ENCODE measurements at places on chromosomes 1 and 21.

DNA sequence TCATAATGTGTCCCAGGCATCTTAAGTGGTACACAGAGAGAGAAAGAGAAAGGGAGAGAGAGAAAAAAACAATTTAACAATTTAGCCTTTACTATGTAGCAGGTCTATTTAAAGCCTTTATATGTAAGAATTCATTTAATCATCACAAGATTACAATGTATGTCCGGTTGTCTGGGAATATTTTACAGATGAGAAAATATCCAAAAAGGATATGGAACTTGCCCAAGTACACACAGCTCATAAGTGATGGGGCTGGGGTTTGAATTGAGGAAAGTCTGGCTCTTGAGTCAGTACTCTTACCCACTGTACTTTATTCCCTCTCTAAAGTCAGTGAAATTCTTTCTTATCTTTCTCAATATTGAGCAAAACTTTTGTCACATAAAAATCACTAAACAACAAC is 104.6 kb downstream of the LYPLAL1 start:
- no peak for DNase-seq

GRCh38 chr1:108747898-108748297 is 1.4 kb downstream of the STXBP3 start:
- DNase-seq = no peak

DNA sequence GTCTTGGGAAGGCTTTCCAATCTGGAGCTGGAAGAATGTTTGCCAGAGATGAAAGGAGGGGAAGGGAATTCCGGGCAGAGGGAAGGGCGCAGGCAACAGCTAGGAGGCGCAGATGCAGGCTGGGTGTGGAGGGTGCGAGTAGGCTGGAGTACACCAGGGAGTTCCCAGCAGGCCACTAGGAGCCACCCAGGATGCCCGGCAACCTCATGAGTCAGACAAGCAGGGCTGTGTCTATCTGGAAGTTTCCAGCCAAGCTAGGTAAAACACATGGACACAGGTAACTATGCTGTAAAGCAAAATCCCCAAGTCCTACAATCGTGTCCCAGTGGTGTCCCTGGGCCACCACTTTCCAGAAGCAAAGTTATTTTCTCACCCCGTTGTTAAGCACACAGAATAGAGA is 990 bp upstream of the NBL1 start:
- DNase-seq = no peak

GRCh38 chr1:105779727-105780126 is 1276.7 kb upstream of the PRMT6 start:
- no peak for DNase-seq

DNA sequence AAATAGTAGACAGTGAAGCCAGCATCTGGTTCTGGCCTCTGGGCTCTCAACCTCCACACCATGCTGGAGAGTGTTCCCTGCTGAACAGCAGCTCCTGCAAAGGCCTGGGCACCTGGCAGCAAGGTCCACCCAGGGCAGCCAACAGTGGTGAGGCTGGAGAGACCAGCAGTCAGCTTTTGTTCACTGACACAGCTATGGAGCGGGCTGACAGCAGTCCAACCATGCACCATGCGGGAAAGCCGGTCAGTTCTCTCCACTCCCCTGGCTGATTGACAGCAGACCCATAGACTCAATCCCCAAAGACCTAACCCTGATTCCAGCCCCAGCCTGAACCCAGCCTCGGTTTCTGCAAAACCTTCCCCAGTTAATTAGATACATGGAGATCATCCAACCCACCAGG is 49.0 kb downstream of the KLHDC7A start:
- DNase-seq = no peak

- peak; percentile 90 for DNase-seq
Observed at GRCh38 chr1:46806196-46807020, 7.6 kb downstream of the CYP4B1 start.

GRCh38 chr1:224042557-224043118 is 71.3 kb upstream of the FBXO28 start:
- DNase-seq = no peak

DNA sequence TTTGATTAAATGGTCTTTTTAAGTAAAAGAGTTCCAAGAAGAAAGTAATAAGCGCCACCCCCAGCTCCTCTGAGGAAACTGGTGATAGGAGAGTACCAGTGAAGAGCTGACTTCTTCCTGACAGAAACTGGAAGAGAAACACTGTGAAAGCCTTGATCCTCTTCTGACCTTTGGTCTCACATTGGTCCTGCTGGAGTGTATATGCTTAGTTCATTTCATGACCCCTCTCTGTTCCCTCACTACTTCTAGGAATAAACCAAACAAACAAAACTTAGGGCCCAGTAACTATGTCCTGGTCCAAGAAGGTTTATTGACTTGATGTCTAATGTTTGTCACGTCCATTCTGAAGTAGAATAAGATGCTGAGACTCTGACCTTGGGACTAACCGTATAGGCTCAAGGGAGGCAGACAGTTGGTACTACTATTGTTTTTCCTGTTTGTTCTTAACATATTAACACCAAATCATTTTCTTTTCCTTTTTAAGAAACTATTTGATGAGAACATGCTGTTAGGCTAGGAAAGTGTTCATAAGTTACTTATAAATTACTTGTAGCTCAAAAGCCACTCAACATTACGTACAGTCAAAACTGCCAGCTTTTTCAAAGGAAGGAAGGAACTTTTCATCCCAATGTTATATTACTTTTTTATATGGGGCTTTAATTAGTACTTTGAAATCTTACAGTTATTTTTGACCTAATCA is 57.9 kb downstream of the MIER1 start:
- no peak for DNase-seq

DNA sequence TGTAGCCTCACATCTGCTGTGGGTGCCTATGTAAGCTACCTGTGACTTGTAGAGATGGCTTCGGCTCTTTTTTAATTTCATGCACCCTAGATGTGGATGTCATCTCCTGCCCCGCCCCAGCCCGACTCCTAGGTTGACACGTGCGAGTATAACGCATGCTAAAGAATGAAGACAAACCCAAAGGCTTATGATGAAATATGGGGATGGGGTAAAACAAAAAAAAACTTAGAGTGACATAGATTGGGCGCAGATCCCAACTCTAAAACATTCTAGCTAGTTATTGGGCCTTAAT is 613 bp upstream of the ERO1B start:
- no peak for DNase-seq

DNA sequence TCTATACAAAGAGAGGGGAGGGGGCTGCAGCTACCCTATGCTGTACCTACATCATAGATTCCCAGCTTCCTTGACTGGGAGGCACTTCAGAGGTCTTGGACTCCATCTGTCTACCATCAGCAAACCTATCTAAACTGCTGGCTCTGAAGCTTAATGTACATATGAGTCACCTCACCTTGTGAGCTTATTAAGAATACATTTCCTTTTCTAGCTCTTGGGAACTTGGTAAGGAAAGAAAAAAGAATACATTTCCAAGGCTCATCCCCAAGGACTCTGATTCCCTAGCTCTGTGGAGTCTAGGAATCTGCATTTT is 50.0 kb upstream of the PRELP start:
- DNase-seq = no peak

DNA sequence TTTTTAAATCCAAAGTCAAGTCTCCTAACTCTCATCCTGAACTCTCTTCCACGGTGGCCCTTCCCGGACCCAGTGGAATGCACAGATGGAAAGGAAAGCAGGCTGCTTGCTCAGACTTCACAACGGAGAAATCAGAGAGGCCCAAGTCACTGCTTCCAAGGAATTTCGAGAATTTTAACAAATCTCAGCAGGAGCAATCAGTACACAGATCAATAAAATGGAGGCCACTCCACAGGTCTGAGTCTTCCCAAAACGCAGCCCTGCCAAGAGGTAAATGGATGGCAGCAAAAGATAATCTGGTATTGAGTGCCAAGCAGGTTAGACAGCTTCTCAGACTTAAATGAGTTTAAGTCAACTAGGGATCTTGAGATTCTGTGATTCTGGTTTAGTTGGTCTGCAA is 81.1 kb upstream of the TIAM1 start:
- no peak for DNase-seq

DNA sequence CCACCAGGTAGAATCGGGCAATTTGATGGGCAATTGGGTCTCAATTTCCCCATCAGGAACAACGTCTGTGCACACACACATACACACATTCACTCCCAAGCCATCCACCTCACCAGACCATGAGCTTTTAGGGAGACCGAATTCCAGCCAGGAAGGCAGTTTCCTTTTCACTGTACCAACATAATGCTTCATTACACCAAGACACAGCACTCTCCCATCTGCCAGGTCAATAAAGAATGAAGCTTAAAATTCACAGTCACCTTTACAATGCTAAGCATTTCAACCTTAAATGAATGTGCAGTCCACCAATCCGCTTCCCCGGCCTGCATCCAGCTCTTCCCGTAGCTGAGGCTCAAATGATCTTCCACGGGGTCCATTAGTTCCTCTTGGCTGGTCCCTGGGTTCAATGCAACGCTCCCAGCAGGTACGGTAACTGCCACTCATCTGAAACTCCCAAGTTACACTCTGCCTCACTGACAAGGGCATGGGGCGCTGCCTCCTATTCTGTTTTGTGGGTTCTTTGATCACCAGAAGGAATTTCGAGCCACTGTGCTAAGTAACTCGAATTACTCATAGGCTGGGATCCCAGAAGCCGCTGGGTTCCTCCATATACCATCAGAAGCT is 105.0 kb downstream of the SIM2 start:
- DNase-seq = no peak

DNA sequence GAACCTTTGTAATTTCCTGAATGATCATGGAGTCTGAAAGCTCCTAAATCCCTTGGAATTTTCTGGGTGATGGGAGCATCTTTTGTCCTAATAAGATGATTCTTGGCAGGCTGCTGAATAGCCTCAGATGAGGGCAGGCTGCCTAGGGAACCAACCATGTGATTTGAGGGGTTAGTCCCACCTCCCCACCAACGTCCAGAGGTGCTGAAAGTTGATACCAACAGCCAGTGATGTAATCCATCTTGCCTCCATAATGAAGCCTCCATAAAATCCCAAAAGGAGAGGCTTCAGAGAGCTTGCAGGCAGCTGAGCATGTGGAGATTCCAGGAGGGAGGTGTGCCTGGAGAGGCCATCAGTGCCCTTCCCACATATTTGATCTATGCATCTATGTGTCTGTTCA is 43.7 kb downstream of the GTF2B start:
- no peak for DNase-seq

DNA sequence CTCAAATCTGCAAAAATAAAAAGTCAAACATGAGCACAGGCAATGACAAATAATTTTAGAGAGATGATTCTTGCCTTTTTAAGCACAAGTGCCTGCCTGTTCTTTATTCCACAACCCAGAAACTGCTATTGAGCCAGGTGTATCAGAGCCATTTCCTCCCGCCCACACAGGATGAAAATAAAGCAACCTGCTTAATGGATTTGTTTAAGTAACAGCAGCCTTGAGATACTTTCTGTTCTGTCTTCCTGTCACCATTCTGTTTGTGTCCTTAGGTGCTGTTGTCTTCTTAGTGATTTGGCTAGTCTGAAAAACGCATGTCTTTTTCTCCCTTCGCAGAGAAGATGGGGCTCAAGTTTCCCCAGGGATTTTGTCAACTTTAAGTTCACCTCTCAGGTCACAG is 11.4 kb downstream of the RPE65 start:
- no peak for DNase-seq

GRCh38 chr21:42763581-42764442 is 110.4 kb downstream of the PDE9A start:
- DNase-seq = no peak

DNA sequence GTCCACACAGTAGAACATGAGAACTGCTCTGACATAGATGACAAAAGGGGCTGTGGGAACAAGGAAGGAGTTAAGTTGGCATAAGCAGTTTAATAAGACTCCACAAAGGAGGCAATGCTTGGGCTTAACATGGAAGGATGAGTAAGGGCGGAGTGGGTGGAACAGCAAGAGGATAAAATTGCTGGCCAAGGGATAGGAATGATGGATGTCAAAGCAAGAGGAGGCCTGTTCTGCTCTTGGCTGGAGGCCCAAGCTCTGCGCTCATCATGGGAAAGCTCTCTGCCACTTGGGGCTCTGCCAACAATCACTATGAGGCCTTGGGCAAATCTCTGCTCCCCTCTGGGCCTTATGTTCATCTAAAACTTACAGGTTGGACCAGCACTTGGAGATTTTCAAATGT is 98.3 kb upstream of the CAMK1G start:
- DNase-seq = peak; percentile 22

- DNase-seq = peak; percentile 37
Observed at GRCh38 chr1:181061891-181062835, 26.3 kb upstream of the IER5 start.

GRCh38 chr1:6599141-6599975 is 3.3 kb downstream of the KLHL21 start:
- DNase-seq = peak; percentile 70

- DNase-seq = no peak
Observed at GRCh38 chr1:157916887-157917570, 75.4 kb upstream of the CD5L start.

- no peak for DNase-seq
Observed at GRCh38 chr1:49465486-49466185, 558.1 kb downstream of the AGBL4 start.

GRCh38 chr1:4743978-4744750 is 89.8 kb downstream of the AJAP1 start:
- DNase-seq = no peak

- no peak for DNase-seq
Observed at GRCh38 chr21:35711661-35712060, 348.7 kb downstream of the SETD4 start.

GRCh38 chr1:219837274-219837993 is 90.9 kb downstream of the SLC30A10 start:
- DNase-seq = no peak

DNA sequence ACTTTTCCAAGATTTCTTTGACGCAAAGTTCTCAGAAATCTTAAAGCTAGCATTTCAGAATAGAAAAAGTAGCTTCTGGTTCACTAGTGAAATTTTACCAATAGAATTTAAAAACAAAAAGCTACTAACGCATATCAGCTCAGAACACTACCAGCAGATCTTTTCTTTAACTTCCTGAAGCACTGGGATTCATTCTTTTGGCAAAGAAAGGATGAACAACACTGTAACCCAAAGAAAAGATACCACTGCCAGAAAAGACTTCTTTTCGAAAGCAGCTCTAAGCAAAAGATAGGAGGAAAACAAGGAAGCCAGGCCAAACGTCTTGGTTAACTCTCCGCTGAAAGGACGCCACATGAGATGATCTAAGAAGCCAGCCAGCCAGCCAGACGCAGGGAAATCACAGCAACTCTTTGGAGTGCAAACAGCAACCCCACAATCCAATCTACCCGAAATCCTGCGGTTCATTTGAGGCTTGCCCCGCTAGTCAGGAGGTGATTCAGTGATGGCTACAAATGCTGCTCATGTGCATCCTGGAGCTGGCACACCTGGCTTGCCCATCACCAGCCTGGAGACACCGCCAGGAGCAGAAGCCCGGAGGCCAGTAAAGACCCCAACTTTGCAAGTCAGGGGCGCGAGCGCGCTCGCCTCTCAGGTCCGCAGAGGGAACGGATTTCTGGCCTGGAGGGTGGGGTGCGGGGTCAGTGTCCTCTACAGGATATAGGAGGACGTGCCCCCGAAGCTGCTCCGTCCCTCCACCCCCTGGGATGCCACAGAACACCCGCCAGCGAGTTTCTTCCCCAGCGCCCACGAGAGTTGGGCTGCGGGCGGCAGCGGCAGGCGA is 812 bp downstream of the NBPF1 start:
- peak; percentile 72 for DNase-seq

- DNase-seq = no peak
Observed at GRCh38 chr1:31064718-31065309, 703 bp downstream of the PUM1 start.

Measured in right cardiac atrium (tissue), 5 donors.